Activated CD8-positive, alpha-beta T cell treated with anti-CD3 and anti-CD28 coated beads, Interleukin-2, amount 10 ng/mL, durations not matched to agents 7 days and 5 days (primary cell): ENCODE measurements at places on chromosomes 7 and 10. TPM values are rescaled to one million over a fixed set of nuclear protein-coding genes. Genes with fewer than 3 reads are reported as not detected.
A peak's percentile ranks its signal among the peaks of the same experiment; 100 is the strongest.

GRCh38 chr10:23912884-23913404, 296.0 kb upstream of the KIAA1217 start:
- DNase-seq: no peak

GRCh38 chr10:11685787-11686218, 56.4 kb upstream of the ECHDC3 start:
- peak; percentile 29 for DNase-seq

DNA sequence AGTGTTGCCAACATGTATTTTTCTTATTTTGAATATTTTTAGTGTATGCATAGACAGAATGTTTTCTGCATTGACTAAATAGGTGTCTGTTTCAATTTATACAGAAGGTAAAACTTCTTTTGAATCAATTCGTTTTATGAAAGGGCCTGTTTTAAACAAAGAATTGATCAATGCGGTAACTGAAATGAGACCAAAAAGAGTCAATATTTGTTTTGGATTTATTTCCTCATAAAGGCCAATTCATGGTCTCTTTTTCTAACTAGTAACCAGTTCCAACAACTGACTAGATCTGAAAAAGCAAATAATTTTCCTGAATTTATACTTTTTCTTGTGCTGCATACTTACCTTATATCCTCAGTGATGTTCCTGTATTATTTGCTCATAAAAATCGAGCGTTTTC, 320.5 kb downstream of the DGKB start:
- DNase-seq: no peak

DNA sequence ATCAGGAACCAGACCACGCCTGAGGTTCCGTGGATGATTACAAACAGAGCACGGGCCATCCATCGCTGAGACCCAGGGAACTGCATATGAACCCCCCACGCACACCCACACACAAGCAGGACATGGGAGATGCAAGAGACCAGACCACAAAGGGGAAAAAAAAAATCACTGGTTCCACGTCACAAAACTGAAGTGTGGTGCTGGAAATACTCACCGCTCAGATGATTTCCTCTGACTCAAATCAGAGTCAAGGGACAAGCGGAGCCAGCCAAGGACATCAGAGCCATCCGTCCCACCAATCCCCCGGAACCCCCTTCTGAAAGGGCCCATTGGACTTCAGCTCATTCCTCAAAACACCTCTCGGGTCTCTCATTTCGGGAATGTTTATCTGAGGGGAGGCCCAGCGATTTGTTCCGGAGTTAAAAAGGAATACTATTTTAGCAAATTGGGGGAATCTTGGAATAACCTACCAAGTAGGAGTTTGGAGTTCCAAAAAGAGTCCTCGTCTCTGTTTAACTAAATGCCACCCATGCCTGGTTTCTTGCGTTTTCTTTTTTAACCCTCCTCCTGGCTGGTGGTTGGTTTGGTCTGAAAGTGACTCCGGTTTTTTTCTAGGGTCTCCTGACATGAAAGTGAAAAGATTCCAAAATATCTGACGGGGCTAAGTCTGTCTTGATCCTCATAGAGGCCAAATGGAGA, 15.0 kb downstream of the SNX8 start:
- no peak for DNase-seq

GRCh38 chr10:95408148-95408960, 117.6 kb upstream of the PDLIM1 start:
- DNase-seq: no peak

GRCh38 chr10:85447690-85448089, 918.9 kb downstream of the GRID1 start:
- DNase-seq: no peak

- DNase-seq: no peak
Measured at GRCh38 chr10:103712146-103712545, 143.2 kb downstream of the SH3PXD2A start.

The MSMB gene
- not detected for total RNA-seq
